ENCODE measurements at places on chromosomes 6 and 20.

- DNase-seq, result no peak
Observed at GRCh38 chr6:13992417-13993055, 67.8 kb downstream of the RNF182 start.

DNA sequence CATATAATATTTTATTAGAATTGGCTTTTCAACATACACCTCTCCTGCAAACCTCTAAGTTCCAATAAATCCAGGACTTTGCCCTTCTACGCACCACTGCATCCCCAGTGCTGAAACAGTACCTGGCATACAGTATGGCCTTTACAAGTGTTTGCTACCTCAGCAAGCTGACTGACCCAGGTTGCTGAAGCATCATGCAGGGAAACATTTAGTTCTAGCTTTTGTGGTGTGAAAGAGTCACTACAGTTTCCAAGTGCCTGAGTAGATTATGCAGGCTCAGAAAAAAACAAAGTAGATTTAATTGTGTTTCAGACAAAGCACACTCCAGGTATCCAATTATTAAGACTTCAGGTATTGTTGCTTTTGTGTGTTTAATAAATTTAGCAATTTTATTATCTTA is 614.2 kb upstream of the NRSN1 start:
- DNase-seq, result no peak

GRCh38 chr6:127554435-127555006 is 22.5 kb upstream of the C6orf58 start:
- DNase-seq, result no peak

GRCh38 chr6:129786548-129786947 is 74.6 kb downstream of the TMEM244 start:
- no peak for DNase-seq

GRCh38 chr6:12250383-12250770 is 39.8 kb upstream of the EDN1 start:
- no peak for DNase-seq

DNA sequence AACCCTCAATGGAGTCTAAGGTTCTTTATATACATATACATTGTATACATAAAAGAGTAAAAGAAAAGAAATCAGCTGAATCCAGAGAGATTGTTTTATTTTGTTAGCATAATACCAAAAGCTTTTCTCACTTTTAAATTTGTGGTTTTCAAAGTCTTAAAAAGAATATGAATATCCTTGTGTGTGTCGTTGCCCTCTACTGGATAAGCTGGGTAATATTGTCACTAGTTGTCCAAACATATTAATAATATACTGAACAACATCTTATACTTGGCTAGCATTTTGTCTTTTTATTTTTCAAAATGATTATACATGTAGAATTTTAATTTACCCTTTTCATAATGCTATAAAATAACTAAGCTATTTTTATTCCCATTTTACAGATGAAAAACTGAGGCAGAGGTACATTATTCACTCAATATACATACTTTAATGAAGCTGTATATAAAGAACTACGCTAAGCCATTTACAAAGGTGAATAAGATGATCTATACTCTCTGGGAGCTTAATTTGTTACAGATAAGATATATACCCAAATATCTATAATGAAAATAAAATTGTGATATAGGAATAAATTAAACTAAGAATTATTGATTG is 531.7 kb downstream of the TFAP2B start:
- DNase-seq, result no peak

- DNase-seq, result no peak
Observed at GRCh38 chr6:113629256-113629655, 227.9 kb upstream of the MARCKS start.

DNA sequence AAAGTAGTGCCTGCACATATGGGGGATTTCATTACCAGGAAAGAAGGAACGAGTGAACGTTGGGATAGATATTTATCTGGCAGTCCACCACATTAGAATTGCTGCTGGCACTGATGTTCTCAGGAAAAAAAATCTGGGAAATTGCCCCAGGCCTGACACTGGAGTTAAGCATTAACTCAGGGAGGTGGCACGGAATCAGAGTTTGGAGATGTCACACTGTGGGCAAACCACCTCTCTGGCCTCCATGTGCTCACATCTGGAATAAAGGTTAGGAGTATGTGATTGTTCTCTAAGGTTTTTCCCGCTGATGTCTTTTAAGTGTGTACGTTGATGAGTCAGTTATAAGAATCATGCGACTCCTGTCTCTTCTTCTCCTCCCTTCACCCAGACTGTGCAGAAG is 7.9 kb downstream of the TGM3 start:
- DNase-seq, result no peak

GRCh38 chr6:8192067-8192466 is 89.7 kb upstream of the EEF1E1 start:
- no peak for DNase-seq

DNA sequence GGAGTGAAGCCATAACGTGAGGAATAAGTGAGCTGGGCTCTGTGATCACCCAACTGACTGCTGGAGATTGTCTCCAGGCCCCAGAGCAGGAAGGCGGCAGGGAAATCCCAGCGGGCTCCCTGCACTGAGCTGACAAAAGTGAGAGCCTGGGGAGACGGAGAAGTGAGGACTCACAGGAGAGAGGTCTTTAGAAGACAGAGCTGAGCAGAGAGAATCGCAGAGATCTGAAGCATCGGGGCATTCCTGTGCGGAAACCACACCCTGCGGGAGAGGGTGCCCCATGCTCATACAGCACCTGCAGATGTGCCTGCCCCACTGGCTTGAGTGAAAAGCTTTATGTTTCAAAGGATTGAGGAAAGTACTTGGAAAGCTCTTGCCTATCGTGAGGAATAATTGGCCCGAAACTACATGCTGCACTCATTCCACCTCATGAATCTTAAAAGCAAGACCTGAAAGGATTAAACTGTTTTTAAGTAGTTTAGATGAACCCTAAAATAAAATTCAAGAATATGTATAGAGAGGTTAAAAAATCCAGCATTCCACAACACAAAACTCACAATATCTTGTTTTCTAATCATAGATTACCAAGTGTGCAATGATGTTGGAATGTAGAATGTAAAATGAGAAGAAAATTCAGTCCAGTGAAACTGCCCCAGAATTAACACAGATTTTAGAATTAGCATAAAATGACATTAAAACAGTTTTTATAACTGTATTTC is 17.7 kb upstream of the THBS2 start:
- no peak for DNase-seq

DNA sequence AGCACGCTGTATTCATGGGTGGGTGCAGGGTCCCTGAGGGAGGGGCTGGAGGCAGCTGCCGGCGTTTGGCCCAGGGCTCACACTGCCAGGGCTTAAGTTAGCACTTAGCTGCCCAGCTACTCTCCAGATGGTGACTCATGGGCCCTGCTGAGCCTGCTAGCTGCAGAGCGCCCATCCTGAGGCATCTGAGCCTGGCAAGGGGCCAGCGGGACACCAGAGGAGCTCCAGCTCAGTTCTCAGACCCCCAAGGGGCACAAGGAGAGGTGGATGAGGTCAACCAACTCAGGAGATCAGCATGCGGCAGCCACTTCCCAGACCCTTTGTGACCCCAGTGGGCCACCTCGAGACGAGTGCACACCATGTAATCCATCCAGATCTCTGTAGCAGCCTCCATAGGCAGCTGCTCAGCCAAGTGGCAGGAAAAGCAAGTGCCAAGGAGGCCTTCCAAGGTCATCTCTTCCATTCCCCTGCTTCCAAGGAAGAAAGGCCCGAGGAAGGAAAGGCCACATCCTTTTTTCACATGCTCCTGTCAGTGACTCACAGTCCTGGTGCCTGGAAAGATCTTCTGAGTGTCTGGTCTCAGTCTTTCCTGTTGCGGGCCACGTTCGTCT is 35.3 kb downstream of the FOXP4 start:
- DNase-seq, result no peak

GRCh38 chr6:107572886-107573285 is 83.0 kb downstream of the SOBP start:
- DNase-seq, result no peak

DNA sequence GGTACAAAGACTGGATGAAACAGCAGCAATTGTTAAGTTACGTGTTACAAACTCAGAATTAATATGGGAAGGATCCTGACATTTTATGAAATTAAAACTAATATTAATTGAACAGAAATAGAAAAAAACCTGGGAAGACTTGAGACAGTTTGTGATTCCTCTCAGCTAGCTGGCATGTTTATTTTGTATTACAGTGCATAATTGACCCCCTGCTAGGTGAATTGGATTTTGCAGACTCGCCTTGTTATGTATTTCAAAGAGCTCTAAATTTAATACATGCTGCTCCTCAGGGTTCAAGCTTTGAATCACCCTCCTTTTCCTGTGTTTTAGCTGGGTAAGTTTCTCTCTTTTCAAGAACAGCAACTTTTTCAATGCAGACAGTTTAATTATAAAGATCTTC is 339.4 kb downstream of the PLCB1 start:
- DNase-seq, result no peak

DNA sequence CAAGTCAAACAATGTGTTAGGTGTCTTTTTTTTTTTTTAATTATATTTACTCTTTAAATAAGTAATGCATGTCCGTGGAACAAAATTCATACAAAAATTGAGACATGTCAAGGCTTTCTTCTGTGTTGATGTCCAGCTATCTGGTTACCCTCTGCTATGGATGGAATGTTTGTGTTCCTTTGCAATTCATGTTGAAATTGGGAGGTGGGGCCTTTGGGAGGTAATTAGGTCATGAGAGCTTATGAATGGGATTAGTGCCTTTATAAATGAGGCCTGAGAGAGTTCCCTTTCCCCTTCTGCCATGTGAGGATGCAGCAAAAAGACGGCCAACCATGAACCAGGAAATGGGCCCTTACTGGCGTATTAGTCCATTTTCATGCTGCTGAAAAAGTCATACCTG is 83.1 kb upstream of the KCNG1 start:
- DNase-seq, result no peak

GRCh38 chr6:20024316-20024673 is 187.1 kb downstream of the ID4 start:
- no peak for DNase-seq

DNA sequence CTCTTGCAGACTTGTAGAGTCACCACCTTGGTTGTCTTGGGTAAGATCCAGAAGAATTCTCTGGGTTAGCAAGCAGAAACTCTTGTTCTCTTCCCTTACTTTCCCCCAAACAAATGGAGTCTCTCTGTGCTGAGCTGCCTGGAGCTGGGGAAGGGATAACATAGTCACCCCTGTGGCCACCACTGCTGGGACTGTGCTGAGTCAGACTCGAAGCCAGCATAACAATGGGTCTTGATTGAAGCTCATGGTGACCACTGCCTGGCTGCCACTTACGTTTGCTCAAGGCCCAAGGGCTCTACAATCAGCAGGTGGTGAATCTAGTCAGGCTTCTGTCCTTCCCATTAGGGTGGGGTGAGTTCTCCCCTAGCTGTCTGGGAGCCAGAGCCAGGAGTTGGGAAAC is 15.4 kb upstream of the ERVFRD-1 start:
- no peak for DNase-seq

DNA sequence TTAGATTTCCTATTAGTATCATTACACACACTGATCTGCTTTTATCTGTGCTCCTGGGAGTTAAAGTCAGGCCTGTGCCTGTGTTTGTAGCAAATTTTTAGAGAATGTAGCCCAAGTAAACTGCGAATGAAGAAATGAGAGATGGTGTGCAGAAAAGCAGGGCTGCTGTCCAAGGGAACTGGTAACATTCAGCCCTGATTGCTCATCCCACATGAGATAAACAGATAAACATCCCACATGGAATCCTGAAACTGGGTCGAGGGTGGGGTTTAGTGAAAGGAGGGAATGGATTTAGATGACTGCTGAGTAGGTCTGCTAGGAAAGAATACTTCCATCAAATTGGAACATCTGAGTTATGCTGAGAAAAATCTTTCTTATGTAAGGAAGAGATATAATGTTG is 69.1 kb downstream of the GRIK2 start:
- DNase-seq, result no peak

DNA sequence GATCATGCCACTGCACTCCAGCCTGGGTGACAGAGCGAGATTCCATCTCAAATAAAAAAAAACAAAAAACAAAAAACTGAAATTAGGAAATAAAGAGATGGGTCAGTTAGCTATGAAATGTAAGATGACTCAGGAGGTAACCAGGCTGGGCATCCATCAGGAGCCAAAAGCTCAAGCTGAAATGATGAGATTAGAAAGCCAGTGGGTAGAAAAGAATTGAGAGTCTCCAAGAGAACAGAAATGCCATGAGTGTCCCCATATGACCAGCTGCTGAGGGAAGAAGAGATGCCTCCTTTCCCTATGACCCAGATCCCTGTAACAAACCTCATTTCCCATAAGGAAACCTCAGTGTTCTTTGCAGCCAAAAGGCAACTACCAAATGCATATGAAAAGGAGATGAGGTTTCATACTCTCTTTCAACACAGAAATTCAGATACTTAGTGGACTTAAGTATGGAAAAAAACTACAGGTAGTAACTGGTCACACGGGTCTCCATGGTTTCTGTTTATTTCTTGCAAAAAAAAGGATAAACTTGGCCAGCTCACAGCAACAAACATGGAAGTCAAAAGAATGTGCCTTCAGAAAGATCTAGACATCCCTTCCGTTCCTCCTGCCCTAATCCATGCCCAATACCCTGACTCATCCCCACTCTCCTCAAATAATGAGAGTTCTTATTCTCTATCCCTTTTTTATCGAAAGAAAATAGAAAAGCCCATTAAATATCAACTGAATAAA is 8.1 kb downstream of the ARHGAP18 start:
- no peak for DNase-seq

DNA sequence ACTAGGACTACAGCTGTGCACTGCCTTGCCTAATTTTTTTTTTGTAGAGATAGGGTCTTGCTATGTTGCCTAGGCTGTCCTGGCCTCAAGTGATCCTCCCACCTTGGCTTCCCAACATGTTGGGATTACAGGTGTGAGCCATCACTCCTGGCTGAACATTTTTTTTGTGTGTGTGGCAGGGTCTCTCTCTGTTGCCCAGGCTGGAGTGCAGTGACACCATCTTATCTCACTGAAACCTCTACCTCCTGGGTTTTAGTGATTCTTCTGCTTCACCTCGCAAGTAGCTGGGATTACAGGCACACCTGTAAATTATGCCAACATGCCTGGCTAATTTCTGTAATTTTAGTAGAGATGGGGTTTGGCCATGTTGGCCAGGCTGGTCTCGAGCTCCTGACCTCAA is 25.3 kb downstream of the PANK2 start:
- DNase-seq, result no peak

GRCh38 chr6:119174879-119175817 is 96.7 kb upstream of the FAM184A start:
- DNase-seq, result no peak

DNA sequence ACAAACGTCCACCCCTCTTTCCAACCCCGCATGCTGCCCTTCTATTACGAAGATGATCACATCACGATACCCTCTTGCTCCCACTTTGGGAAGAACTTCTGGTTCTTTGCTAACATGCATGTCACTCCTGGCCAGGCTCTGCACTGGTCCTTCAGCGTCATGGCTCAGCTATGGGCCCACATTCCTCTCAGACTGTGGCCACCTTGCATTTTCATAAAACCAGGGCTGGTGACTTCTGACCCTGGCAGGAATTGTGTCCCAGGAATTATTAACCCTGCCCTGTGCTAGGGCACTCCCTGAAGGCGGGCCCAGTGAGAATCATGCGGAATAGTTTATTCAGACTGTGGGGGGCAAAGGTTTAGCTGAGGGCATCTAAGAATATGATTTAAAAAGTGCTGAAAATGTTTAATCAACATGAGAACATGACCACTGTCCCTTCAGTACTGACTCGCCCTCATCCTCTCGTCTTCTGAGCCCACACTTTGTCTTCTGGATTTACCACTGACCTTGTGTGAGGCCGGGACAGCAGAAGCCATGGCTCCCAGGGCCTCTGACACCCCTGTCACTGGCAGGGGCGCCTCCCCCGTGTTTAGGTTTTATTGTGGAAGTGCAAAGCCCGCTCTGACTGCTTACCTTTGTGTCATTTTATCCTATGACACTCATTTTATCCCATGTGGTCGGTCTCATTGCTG is 38.1 kb upstream of the THBS2 start:
- DNase-seq, result no peak

- no peak for DNase-seq
Observed at GRCh38 chr6:164345327-164345726, 930.8 kb downstream of the QKI start.

All from activated naive CD4-positive, alpha-beta T cell (primary cell).